ENCODE measurements at places on chromosomes 5 and 9.

GRCh38 chr5:160466889-160467554 lies 45.4 kb downstream of the PTTG1 start:
- no peak for DNase-seq

DNA sequence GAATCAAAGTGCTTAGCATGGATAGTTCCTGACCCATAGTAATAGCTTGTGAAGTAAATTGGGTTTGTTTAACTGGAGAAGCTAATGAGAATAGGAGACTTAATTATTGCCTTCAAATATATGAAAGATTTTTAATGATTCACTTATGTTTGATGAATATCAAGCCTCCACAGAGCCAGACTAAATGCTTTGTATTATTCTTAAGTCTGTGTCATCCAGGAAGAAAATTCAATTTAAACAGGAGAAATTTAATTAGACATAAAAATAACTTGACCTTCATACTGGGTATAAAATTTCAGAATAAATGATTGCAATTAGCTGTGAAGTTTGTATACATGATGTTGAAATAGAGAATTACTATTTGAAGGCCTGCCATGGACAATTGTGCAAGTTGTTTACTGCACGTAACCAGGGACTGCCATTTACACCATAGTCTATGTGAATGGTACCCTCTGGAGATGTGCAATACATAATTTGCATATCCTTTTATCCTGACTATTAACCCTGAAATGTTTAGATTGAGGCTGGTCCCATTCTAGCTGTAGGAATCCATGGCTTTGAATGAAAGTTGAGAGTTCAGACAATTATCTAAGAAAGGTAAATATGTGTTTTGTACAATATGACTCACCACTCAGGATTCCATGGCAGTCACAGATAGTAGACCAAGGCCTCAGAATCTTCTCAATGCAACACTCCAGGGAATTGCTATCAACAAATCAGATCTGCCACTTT lies 133.5 kb upstream of the IL12B start:
- DNase-seq = no peak

DNA sequence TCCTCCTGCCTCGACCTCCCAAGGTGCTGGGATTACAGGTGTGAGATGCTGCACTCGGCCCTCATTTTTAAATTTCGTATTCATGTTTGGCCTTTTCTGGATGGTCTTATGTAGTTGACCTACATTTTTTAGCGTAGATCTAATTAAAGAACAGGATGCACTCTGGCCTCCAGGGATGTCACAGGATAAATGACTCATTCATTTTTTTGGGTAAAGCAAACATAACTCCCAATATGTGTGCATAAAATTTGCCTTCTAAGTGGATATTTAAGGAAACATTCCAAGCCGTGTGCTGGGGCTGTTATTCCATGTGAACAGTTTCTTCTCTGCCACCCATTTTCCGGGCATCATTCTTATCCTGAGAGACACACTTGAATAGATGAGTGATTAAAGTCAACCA lies 501.6 kb downstream of the IRX1 start:
- DNase-seq = no peak

GRCh38 chr9:33178972-33179697 lies 12.0 kb upstream of the B4GALT1 start:
- no peak for DNase-seq

DNA sequence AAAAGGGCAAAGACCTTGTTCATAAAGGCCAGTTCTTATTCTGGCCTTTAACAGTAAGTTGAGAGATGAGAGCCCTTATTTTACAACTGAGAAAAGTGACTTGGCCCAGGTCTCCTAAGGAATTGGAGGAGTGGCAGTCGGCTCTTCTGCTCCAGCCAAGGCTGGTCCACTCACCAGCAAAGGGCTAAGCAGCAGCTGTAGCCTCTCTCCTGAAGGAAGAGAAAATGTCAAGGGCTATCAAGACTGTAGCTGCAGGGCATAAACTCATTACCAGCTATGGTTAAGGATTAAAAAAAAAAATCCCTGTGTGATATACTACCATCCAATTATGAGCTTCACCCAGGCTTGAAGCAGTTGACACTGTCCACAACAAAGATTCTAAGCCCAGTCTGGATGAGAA lies 138.6 kb upstream of the RAD23B start:
- DNase-seq = no peak

GRCh38 chr5:110838961-110839360 lies 100.2 kb downstream of the SLC25A46 start:
- no peak for DNase-seq

GRCh38 chr9:104258296-104259011 lies 164.3 kb downstream of the SMC2 start:
- DNase-seq = no peak

- DNase-seq = no peak
These were observed 45.5 kb downstream of the DROSHA start for GRCh38 chr5:31486441-31486840.

GRCh38 chr9:74497748-74498620 lies 849 bp downstream of the RORB start:
- no peak for DNase-seq

- DNase-seq = no peak
These were observed 125.4 kb downstream of the MED27 start for GRCh38 chr9:131954299-131954698.

DNA sequence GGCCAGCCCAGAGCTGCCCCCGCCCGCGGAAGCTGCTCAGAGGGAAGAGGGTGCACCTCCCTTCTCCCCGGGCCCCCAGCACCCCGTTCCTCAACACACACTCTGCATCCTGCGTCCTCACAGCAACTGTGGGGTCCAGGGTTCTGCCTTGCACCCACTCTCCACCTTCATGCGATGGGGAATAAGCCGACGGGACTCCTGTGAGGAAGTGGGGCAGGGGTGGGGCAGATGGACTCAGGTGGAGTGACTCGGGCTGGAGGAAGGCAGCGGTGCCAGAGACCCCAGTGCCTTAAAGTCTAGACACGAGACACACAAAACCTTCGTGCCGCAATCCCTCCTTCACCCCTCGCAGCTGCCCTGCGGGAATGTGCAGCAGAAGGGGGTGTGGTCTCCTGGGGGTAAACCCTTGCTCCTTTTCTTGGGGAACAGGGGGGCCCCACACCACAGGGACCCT lies 8.6 kb downstream of the BRD3 start:
- no peak for DNase-seq

DNA sequence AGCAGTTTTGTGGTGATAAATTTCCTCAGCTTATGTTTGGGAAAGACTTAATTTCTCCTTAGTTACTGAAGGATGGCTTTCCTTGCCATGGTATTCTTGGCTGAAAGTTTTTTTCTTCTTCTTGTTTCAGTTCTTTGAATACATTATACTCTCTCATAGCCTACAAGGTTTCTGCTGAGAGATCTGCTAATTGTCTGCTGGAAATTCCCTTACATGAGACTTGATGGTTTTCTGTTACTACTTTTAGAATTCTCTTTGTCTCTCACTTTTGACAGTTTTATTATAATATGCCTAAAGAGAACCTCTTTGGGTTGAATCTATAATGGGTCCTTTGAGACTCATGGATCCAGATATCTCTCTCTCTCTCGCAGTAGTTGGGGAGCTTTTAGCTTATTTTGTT lies 693.6 kb downstream of the PRELID2 start:
- no peak for DNase-seq

GRCh38 chr5:35815089-35815936 lies 41.4 kb upstream of the IL7R start:
- DNase-seq = no peak

DNA sequence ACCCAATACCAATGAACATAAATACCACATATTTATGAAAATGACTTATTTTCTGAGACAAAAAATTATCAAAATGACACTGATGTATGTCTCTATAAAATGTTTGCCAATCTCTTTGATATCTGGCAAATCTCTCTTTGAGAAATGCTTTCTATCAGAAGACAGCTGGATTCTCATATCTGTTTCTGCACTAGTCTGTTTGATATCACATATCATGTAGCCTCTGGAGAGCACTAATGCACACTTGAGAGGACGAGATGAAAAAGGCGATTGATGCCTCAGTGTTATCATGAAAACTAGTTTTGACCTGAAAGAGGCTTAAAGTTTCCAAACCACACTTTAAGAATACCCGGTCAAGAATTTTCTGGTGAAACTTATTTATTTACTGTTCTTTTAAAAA lies 29.1 kb upstream of the ANKRD55 start:
- DNase-seq = no peak

GRCh38 chr5:6401410-6401809 lies 23.1 kb upstream of the MED10 start:
- no peak for DNase-seq

DNA sequence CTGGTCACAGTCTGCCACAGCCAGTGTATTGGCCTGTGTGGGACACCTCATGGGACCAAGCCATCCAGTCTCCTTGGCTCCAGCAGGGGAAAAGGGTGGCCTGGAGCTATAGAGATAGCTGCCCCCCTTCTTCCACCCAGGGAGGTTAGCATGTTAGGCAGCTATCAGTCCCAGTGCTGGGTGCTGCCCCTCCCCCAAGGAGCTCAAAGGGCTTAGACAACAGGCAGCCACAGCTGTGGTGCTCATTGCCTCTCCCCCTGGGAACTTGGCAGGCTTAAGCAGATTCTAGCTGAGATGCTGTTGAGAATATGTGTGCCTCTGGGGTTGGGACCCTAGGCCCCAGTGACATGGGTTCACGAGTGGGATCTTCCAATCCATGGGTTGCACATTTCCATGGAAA lies 226.0 kb upstream of the PTGER4 start:
- no peak for DNase-seq
